Testis (tissue), 5 donors: ENCODE measurements at places on chromosomes 13 and 19. TPM values are rescaled to one million over a fixed set of nuclear protein-coding genes. Genes with fewer than 3 reads are reported as not detected.

KRTDAP gene
- 14.5 TPM for polyA plus RNA-seq

POU2F2 gene
- 13.2 TPM for polyA plus RNA-seq

ZNF540 gene
- 6.6 TPM for polyA plus RNA-seq

FAM216B gene
- 1.3 TPM for polyA plus RNA-seq

HPN gene
- polyA plus RNA-seq, result 8.2 TPM

ZNF331 gene
- polyA plus RNA-seq, result 26.5 TPM

URAD gene
- polyA plus RNA-seq, result not detected

SWSAP1 gene
- 4.9 TPM for polyA plus RNA-seq

NOVA2 gene
- 3.1 TPM for polyA plus RNA-seq

WDR83 gene
- polyA plus RNA-seq, result 23.2 TPM

CYP2A7 gene
- not detected for polyA plus RNA-seq

C19orf67 gene
- 12.6 TPM for polyA plus RNA-seq

ZNF560 gene
- 8.0 TPM for polyA plus RNA-seq

ZAR1L gene
- 0.78 TPM for polyA plus RNA-seq
